ENCODE measurements at places on chromosomes 6 and 20.

- DNase-seq: no peak
Measured at GRCh38 chr6:170317076-170317475, 10.5 kb downstream of the FAM120B start.

- DNase-seq: no peak
Measured at GRCh38 chr6:170025341-170025911, 265.5 kb downstream of the DLL1 start.

GRCh38 chr6:14943116-14943515 lies 302.8 kb upstream of the JARID2 start:
- no peak for DNase-seq

DNA sequence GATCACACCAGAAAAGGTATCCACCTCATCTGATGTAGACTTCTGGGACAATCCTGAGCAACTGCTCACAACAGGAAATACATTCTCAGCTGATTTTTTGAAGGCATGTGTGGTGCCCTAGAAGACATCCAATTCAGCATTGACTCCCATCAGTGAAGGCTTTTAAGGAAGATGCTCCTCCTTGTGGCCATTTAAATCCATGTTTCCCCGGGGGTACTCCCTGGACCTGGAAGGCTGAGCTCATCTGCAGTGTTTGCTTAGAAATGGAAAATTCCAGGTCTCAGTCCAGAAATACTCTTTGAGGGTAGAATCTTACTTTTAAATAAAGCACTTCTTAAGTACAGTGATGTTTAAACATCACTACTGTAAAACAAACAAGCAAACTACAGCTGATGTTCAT lies 195.5 kb upstream of the PDE10A start:
- no peak for DNase-seq

- no peak for DNase-seq
Measured at GRCh38 chr20:18778690-18779392, 34.7 kb upstream of the SCP2D1 start.

- no peak for DNase-seq
Measured at GRCh38 chr6:135372758-135373157, 124.8 kb downstream of the AHI1 start.

GRCh38 chr6:157012355-157012754 lies 235.2 kb downstream of the ARID1B start:
- no peak for DNase-seq

- no peak for DNase-seq
Measured at GRCh38 chr6:78552435-78552834, 314.9 kb upstream of the IRAK1BP1 start.

DNA sequence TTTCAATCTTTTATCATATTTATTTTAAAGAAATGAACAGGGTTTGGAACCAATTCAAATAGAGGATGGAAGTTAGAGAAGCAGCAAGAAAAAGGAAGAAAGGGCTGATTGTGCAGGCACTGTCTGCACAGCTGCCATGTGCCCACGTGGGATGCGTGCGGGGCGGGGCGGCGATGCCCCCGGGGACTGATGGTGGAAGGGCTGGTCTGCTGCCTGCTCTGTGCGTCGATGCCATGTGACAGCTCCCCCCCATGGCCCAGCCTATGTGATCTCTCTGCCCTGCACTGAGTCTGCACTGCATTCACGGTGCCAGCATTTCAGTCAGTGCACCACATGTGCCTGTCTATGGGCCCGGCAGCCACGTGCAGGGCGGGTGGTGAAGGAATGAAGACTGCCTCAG lies 96.4 kb downstream of the IRF4 start:
- no peak for DNase-seq

DNA sequence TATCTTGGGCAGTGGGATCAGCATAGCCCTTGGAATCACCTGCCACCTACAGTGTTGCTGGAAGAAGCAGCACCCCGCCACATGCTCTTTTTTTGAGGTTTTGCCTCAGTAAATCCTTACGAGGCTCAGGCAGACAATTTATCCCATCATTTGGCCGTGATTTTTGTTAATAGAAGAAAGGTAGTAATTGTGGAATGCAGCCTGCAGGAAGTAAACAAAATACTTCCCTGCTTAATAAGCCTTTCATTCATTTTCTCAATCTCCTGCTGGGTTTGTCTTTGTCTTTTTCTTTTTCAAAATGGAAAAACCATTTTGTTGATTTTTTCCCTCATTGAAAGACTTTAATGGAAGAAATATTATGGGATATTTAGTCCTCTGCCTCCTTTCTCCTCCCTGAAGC lies 93.7 kb upstream of the CD83 start:
- DNase-seq: no peak

DNA sequence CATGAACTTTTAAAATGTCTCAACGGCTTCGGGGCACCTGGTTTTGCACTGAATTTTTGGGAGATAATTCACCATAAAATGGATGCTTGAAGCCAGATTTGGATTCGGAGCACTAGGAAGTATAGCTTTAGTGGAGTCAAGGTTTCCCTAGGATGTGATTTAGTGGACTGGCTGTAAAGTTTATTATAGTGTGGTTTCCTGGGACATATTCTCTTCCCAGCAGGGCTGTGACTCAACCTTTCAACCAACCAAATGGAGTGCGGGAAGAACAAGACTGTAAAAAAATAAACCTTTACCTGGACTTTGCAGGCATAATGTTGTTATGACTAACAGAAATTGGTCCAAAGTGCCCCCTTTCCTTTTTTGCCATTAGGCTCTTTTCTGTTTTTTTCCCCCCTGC lies 327.4 kb upstream of the MAN1A1 start:
- DNase-seq: no peak

All from cortex of kidney (tissue), 1 donor.